ENCODE measurements at places on chromosomes 12 and 14.
A peak's percentile ranks its signal among the peaks of the same experiment; 100 is the strongest.

DNA sequence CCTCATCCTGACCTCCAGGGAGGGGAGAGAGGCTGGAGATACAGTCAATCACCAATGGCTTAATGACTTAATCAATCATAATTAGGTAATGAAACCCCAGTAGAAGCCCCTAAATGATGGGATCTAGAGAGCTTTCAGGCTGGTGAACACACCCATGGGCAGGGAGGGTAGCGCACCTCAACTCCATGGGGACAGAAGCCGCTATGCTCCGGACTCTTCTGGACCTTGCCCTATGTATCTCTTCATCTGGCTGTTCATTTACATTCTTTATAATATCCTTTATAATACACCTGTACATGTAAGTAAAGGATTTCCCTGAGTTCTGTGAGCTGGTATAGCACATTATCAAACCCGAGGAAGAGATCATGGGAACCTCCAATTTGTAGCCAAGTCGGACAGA lies 205.9 kb downstream of the STXBP6 start:
- no peak for DNase-seq

GRCh38 chr14:68547305-68548193 lies 245.3 kb downstream of the ZFP36L1 start:
- no peak for DNase-seq

GRCh38 chr12:62525271-62525670 lies 58.6 kb downstream of the MON2 start:
- DNase-seq, result no peak

GRCh38 chr14:90050271-90050670 lies 11.5 kb upstream of the KCNK13 start:
- no peak for DNase-seq

DNA sequence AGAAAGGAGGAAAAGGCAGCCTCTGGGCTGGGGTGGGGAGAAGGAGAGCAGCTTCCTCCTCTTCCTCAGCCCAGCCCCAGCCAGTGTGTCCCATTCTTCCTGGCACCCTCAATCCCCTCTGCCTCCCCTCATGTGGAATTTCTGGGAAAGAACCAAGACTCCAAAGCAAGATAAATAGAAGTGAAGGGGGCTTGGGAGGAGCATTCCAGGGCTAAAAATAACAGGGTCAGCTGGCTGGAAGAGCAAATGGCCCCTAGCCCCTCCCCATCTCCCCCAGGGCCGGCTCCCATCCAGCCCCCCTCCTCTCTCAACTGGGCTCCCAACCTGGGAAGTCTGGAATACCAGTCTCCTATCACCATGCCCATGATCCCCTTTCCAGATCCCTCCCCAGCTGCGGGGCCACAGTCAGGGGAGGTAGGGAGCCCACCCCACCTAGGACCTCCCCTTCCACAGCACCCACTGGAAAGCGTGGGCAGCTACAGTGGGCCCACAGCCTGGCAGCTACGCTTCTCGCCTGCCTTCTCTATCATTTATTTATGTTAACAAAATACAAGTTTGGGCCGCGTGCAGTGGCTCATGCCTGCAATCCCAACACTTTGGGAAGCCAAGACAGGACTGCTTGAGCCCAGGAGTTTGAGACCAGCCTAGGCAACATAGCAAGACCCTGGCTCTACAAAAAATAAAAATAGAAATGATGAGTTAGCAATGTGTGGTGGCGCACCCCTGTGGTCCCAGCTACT lies 88.3 kb downstream of the IRF2BPL start:
- no peak for DNase-seq

- no peak for DNase-seq
These were observed 84.4 kb downstream of the SLC24A4 start for GRCh38 chr14:92407410-92407809.

- DNase-seq, result no peak
These were observed 127.2 kb downstream of the BCAT1 start for GRCh38 chr12:24821691-24822090.

GRCh38 chr14:53380052-53380866 lies 227.1 kb upstream of the DDHD1 start:
- no peak for DNase-seq

DNA sequence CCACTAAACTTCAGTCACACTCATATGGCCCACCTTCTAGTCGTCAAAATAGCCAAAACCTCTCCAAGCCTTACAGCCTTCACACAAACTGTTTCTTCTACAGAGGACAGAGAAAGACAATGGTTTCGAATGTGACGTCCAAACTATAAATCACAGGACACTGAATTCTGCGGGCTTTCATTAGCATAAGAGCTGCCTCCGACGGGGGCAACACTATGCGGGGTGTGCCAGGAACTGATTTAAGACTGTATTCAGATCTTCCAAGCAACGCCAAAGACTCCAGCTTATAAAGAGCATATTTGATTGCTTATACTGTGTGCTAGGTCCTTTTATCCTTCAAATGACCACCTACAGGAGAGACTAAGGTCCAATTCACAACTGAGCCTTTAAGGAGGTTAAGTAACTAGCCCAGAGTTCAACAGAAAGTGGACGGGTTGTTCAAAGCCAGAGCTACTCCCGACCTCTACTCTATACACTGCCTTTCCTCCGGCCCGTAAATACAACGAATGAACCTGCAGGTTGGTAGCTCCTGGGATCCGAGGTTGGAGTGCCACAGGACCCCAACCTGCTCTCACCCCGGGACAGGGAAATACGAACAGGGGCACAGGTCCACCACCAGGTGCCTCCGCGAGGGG lies 575 bp downstream of the L2HGDH start:
- peak; percentile 18 for DNase-seq

GRCh38 chr14:22405201-22405600 lies 183.8 kb downstream of the DAD1 start:
- no peak for DNase-seq

DNA sequence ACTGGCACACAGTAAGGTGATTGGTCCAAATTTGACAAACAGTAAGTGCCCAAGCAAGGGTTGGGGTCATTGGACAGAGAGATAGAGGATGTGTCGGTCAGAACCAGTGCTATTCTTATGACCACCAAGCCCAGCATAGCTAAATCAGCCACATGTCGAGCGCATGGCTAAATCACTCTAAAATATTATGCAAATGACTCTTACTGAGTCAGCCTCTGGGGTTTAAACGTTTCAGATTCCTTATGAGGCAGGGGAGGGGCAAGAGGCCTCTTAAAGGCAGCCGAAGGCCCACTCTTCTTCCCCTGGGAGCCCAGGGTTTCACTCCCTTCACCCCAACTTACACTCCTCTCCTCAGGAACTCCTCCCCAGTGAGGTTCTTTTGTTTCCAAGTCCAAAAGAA lies 603 bp upstream of the ENDOU start:
- no peak for DNase-seq

DNA sequence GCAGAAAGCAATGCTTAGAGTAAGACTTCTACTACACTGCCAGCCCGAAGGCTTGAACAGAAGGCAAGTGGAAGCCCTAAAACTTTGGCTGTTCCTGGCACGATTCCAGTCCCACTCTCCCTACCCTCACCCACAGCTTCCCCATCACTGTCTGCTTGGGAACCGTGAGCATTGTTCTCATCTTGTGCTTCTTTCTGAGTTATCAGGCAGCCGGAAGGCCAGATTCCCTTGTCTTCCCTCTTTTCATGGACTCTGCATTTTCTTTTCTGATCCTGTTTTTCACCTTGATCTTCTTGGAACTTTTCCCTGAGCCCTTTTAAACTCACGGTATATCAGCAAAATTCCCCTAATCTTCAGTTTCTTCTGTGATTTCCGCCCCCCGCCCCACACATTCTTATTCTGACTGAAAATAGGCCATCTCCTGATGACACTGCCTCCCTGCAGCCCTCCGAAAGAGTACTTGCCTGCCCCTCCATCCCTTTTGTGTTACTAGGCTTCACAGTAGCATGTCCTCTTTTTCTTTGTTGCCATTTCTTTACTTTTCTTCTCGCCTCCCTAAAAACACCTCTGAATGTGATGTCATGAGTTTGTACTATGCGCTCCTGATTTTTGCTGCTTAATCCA lies 29.9 kb downstream of the RCOR1 start:
- DNase-seq, result no peak

- peak; percentile 98 for DNase-seq
These were observed 79.3 kb downstream of the ARF6 start for GRCh38 chr14:49972131-49972671.

DNA sequence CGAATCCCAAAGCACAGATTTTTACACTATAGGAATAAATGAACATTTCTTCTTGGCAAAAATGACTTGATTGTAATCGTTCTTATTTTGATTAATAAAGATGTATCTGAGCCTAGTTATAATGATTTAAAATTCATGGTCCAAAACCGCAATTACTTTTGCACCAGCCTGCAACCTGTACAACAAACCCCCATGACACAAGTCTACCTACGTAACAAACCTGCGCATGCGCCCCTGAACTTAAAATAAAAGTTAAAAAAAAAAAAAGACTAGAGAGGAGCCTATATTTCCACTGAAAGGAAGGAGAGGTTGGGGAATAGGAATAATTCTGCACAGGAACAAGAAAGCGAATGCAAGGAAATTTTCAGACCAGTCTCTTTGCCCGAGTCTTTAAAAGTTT lies 145.2 kb downstream of the SCARB1 start:
- DNase-seq, result no peak

DNA sequence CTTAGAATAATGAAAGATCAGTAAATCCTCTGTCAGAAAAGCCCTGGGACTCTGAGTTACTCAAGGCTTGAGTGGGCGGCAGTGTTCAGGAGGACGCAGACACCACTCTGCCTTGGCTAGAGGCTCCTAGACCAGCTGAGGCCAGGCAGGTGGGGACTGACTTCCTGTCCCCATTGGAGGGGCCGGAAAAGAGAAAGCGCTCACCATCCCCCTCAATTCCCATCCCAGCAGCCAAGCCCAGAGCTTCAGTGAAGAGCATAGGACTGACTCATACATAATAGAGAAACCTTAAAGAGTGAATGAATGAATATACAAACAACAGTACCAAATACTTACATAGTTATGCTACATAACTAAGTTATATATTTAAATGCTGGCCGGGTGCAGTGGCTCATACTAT lies 62.0 kb downstream of the PLEKHG7 start:
- DNase-seq, result no peak

DNA sequence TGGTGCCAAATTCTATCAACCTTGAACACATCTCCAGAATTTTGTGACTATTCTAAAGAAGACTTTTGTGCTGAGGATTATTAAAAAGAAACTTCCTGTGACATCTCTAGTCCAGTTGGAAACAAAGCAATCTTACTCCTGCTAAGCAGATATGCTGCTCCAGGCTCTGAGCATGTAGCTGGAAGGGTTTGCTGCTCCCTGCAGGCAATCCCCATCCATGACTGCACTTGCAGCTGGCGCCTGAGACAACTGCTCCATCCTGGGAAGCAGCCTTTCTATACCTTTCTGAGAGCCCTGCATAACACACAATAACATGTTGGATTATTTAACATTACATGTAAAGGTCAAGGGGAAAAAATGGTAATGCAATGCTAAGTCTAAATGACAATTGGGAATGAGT lies 105.1 kb downstream of the NDUFA12 start:
- DNase-seq, result no peak

- no peak for DNase-seq
These were observed 39.3 kb downstream of the SLC25A47 start for GRCh38 chr14:100362311-100362927.

DNA sequence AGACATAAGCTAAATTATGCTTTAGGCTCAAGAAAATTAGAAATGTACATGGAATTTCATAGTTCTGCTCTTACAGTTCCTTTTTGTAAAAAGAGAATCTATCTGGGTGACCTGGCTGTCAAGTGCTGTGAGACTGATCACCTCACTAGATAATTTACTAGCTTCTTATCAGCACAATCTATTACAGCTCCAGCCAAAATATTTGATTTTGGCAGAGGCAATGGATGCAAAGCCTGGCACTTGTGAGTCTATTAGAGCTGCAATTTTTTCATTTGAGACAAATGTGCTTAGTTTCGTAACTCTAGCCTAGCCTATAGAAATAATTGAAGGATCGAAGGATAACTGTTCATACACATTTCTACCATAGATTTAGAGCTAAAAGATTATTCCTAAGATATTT lies 927.5 kb downstream of the SLC6A15 start:
- no peak for DNase-seq

- no peak for DNase-seq
These were observed 18.3 kb downstream of the TBX3 start for GRCh38 chr12:114665411-114666260.

DNA sequence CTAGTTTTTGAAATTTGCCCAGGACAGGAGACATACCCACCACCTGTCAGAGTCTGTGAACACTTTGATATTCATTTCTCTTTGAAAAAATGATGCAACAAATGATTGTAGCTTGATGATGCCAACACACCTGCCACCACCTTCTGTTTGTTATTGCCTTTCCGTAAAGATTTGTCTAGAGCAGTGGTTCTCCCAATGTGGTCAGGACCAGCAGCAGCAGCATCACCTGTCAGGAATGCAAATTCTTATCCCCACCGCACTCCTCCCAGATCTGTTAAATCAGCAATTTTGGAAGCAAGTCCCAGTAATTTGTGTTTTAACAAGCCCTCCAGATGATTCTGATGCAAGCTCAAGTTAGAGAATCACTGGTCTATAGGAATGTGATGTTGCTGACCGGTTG lies 9.9 kb downstream of the CCDC175 start:
- no peak for DNase-seq

GRCh38 chr14:34851395-34851794 lies 23.8 kb downstream of the BAZ1A start:
- DNase-seq, result no peak

- DNase-seq, result no peak
These were observed 104.6 kb downstream of the GALC start for GRCh38 chr14:87888136-87888999.

GRCh38 chr12:108614639-108615038 lies 16.8 kb upstream of the TMEM119 start:
- DNase-seq, result no peak

- no peak for DNase-seq
These were observed 1.3 kb downstream of the TRHDE start for GRCh38 chr12:72273499-72273837.

- no peak for DNase-seq
These were observed 21.9 kb upstream of the ADIPOR2 start for GRCh38 chr12:1668833-1669543.

- no peak for DNase-seq
These were observed 25.0 kb upstream of the NPAS3 start for GRCh38 chr14:32913725-32914124.

- DNase-seq, result no peak
These were observed 235.3 kb upstream of the FOXN3 start for GRCh38 chr14:89652352-89652751.

GRCh38 chr14:95504135-95505029 lies 12.1 kb downstream of the SYNE3 start:
- no peak for DNase-seq

GRCh38 chr14:35399083-35399937 lies 5.2 kb downstream of the NFKBIA start:
- no peak for DNase-seq

DNA sequence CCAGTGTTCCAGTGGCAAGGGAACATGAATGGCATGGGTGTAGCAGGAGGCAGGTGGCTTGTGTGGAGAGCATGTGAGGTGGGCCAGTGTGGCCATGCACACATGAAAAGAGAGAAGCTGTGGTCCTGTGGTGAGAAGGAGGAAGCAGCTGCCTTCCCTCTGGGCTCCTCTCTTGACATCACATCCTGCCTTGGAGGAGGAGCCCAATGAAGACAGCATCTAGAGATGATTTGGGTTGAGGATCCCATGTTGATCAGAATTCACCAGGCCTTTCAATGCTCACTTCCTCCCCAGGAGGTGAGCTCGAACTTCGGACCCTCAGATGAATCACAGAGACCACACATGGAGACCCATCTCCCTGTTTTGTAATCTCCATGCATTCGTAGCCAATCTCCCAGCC lies 82.6 kb downstream of the LRRC74A start:
- DNase-seq, result no peak

Measured in NCI-H2029 (cell line).